ENCODE measurements at places on chromosomes 2 and 18. TPM values are rescaled to one million over a fixed set of nuclear protein-coding genes. Genes with fewer than 3 reads are reported as not detected.

ATP6V1B1 gene
- total RNA-seq = 0.15 TPM

ALKAL2 gene
- not detected for total RNA-seq

ATOH8 gene
- total RNA-seq = 5.8 TPM

ELOA2 gene
- total RNA-seq = not detected

YES1 gene
- 189 TPM for total RNA-seq

CNGA3 gene
- total RNA-seq = not detected

PROKR1 gene
- not detected for total RNA-seq

HAAO gene
- total RNA-seq = not detected

TSPYL6 gene
- total RNA-seq = not detected

UGT1A5 gene
- not detected for total RNA-seq

TFPI gene
- 603 TPM for total RNA-seq

HOXD3 gene
- 4.2 TPM for total RNA-seq

EVX2 gene
- total RNA-seq = not detected

AGXT gene
- not detected for total RNA-seq

AQP12A gene
- total RNA-seq = not detected

ZNF892 gene
- 9.6 TPM for total RNA-seq

PLGLB2 gene
- total RNA-seq = 0.32 TPM

MOGAT1 gene
- not detected for total RNA-seq

TXNDC2 gene
- total RNA-seq = not detected

YPEL5 gene
- total RNA-seq = 65.0 TPM

KCNG2 gene
- total RNA-seq = not detected

CRYGC gene
- total RNA-seq = not detected

SERPINB11 gene
- total RNA-seq = not detected

ZC3H15 gene
- 125 TPM for total RNA-seq

CIB4 gene
- not detected for total RNA-seq

INHBB gene
- under 0.01 TPM for total RNA-seq

TCF7L1 gene
- 2.3 TPM for total RNA-seq

FSHR gene
- not detected for total RNA-seq

ARL6IP6 gene
- total RNA-seq = 39.8 TPM

LRP2 gene
- not detected for total RNA-seq

TBR1 gene
- under 0.01 TPM for total RNA-seq

DLX1 gene
- not detected for total RNA-seq

MARCHF7 gene
- 172 TPM for total RNA-seq

SPOPL gene
- total RNA-seq = 14.6 TPM

CCDC68 gene
- 1.3 TPM for total RNA-seq

TMEM178A gene
- not detected for total RNA-seq

ALPG gene
- total RNA-seq = not detected

DAW1 gene
- total RNA-seq = 17.5 TPM

KIAA2012 gene
- not detected for total RNA-seq

LAMA1 gene
- 0.32 TPM for total RNA-seq

SEC11C gene
- total RNA-seq = 26.0 TPM

DSG1 gene
- total RNA-seq = not detected

SOX11 gene
- total RNA-seq = under 0.01 TPM

NEU2 gene
- not detected for total RNA-seq

PRSS56 gene
- total RNA-seq = not detected

DYSF gene
- total RNA-seq = 75.1 TPM

IL1F10 gene
- total RNA-seq = not detected

Measured in epithelial cell of umbilical artery (primary cell).